ENCODE measurements at places on chromosomes 7 and 10.

- no peaks in the 10 kb centered on the region for H3K27me3 ChIP-seq
- H3K27ac ChIP-seq, result no peak overlapping the region
These were observed 27.1 kb upstream of the TNRC18 start for GRCh38 chr7:5450549-5451327.

DNA sequence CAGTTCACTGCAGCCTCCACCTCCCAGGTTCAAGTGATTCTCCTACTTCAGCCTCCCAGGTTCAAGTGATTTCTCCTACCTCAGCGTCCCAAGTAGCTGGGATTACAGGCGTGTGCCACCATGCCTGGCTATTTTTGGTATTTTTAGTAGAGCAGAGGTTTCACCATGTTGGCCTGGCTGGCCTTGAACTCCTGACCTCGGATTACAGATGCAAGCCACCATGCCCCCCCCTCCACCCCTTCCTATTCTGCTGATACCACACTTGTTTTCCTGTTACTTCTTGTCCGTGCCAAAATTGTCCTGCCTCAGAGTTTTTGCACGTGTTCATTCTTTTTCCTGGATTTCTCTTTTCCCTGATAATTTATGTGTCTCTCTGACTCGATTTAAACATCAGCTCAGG, 62.5 kb downstream of the R3HCC1L start:
- H3K36me3 ChIP-seq, result no peaks in the 10 kb centered on the region
- DNase-seq, result no peak
- H3K4me3 ChIP-seq, result no peak overlapping the region
- H3K27me3 ChIP-seq, result no peaks in the 10 kb centered on the region

GRCh38 chr10:17249820-17250219, 21.8 kb downstream of the VIM start:
- no peaks in the 10 kb centered on the region for H3K27me3 ChIP-seq
- DNase-seq, result no peak
- no peaks in the 10 kb centered on the region for H3K4me1 ChIP-seq
- H3K4me3 ChIP-seq, result no peak overlapping the region

DNA sequence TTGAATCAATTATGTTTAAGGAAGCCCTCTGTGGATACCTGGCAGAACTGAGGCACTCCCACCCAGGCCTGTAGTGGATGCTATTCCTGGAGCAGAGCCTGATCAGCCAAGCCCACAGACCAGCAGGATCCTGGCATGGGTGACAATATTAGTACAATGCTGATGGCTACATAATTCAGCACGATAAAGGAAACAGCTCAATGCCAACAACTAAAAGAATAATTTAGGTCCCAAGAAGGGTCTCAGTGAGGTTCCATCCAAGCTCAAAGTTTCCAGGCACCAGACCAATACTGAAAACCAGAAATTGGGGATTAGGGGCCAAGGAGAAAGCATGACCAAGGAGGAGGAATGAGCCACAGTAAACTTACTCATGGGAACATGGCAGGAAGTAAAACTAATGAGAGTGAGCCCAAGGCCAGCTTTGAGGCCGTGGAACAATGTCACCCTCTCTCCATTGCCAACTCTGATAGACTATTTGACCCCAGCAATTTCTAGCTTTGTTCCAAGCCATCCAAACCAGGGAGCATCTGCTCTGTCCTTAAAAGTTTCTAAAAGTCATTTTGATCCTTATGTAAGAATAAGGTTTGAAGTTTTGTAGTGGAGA, 1082.4 kb downstream of the KCNMA1 start:
- no peak overlapping the region for H3K4me3 ChIP-seq
- no peaks in the 10 kb centered on the region for H3K4me1 ChIP-seq
- H3K36me3 ChIP-seq, result no peaks in the 10 kb centered on the region
- DNase-seq, result no peak
- H3K27me3 ChIP-seq, result no peaks in the 10 kb centered on the region

DNA sequence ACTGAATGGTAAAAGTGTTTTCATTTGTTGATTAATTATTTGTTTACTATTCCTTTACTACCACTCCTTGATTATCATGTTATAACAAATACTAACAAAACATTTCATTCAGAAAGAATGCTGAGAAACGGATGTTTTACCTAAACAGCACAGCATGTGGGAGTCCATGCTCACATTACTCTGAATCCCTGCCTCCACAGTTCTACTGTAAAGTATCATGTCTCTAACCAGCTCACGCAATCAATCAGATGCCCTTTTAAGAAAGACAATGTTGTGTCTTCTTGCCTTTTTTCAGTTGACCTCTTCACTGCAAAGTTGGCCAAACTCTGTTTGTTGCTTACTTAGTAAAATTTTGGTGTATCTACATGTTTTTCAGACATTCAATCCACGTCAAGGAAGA, 232.5 kb upstream of the MDFIC start:
- H3K4me3 ChIP-seq, result no peak overlapping the region
- H3K36me3 ChIP-seq, result no peaks in the 10 kb centered on the region
- no peak overlapping the region for H3K27ac ChIP-seq
- no peaks in the 10 kb centered on the region for H3K27me3 ChIP-seq
- H3K4me1 ChIP-seq, result no peaks in the 10 kb centered on the region

DNA sequence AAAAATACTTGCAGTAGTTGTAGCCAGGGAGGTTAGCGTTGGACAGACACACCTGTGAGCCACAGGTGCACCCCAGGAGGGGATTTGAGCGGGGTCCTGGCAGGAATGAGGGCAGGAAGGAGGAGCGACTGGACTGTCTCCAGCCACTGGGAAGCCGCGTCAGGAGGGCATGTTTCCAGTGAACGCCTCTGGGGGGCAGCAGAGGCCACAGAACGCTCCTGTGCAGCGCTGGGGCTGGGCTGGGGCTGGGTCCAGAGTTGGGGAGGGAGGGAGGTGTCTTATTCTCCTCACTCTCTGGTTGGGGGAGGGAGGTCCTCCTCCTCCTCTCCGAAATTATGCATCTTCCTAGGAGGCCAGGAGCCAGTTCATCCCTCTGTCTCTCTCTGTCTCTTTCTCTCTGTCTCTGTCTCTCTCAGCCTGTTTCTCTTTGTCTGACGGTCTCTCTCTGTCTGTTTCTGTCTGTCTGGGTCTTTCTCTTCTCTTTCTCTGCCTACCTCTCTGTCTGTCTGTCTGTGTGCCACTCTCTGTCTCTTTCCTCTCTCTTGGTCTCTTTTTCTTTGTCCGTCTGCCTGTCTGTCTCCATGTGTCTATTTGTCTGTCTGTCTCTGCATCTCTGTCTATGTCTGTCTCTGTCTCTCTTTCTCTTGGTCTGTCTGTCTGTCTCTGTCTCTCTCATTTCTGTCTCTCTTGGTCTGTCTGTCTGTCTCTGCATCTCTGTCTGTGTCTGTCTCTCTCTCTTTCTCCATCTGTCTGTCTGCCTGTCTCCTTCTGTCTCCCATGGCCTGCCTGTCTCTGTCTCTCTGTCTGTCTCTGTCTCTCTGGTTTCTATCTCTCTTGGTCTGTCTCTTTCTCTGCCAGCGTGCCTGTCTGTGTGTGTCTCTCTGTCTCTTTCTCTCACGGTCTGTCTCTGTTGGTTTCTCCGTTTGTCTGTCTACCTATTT, 9.9 kb upstream of the PSMG3 start:
- peak; percentile 85 for DNase-seq
- no peaks in the 10 kb centered on the region for H3K36me3 ChIP-seq
- no peak overlapping the region for H3K27ac ChIP-seq
- H3K27me3 ChIP-seq, result no peaks in the 10 kb centered on the region
- no peak overlapping the region for H3K4me3 ChIP-seq

- no peaks in the 10 kb centered on the region for H3K27me3 ChIP-seq
- no peaks in the 10 kb centered on the region for H3K36me3 ChIP-seq
- H3K4me1 ChIP-seq, result peaks cover 29% of the 10 kb centered on the region
- no peak overlapping the region for H3K27ac ChIP-seq
- no peak overlapping the region for H3K4me3 ChIP-seq
- DNase-seq, result peak; percentile 47
These were observed 2.0 kb upstream of the SFR1 start for GRCh38 chr10:104119996-104120395.

DNA sequence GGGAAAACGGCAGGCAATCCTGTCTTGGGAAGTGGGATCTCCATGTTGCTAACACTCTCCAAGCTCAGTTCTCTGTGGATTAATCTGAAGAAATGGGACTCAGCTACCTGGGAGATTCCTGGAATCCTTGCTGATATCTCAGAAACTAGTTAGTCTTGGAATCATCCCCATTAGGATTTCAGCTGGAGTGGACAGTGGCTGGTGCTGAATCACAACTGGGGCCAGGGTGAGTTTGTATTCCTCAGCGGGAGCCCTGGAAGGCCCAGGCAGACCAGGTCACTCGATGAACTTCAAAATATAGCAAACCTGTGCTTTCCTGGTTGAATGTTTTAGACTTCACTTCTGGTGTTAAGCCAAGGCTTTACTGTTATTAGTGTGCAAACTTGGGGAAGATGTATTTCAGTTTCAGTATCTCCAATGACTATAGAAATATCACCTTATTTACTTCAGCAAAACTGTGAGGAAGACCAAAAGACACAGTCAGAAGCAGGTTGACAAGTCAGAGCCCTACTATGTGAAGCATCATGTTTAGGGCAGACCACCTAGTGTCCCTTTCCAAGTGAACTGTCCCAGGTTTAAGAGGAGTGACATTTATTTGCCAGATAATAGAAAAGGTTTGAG, 126.1 kb downstream of the AOAH start:
- H3K36me3 ChIP-seq, result no peaks in the 10 kb centered on the region
- no peak for DNase-seq
- H3K27ac ChIP-seq, result no peak overlapping the region
- H3K4me3 ChIP-seq, result no peak overlapping the region
- H3K27me3 ChIP-seq, result no peaks in the 10 kb centered on the region
- no peaks in the 10 kb centered on the region for H3K4me1 ChIP-seq

DNA sequence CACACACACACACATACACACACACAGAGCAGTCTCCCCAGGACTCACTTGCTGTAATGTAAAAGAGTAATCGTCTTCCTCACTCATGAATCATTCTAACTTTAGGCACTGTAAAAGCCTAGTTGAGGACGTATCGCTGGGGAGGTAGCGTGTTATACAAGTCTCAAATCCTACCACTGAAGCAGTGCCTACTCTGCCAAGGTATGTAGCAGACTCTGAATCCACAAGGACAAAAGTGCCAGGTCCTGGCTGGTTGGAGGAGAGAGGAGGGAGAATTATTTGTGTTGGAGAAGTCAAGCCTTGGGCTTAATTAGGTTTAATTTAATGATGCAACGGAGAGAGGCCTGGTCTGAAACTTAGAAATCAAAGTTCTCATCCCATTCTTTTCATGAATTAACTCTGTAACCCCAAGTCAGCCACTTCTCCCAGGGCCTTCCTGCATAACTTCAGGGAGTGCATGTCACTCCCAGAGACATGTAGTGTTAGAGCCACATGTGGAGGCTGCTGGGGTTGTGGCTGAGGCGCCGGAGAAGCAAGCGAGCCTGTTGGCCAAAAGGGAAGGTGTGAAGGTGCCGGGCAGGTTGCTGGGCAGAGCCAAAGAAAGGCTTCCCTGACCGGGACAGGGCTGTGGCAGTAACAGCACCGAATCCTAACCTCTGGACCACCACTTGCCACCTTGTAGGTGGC, 36.7 kb downstream of the NKX2-3 start:
- no peak overlapping the region for H3K4me3 ChIP-seq
- H3K27ac ChIP-seq, result no peak overlapping the region
- DNase-seq, result no peak
- no peaks in the 10 kb centered on the region for H3K36me3 ChIP-seq
- no peaks in the 10 kb centered on the region for H3K4me1 ChIP-seq

- no peaks in the 10 kb centered on the region for H3K27me3 ChIP-seq
- no peak for DNase-seq
- no peak overlapping the region for H3K27ac ChIP-seq
- H3K4me3 ChIP-seq, result no peak overlapping the region
These were observed 148.7 kb downstream of the CCDC71L start for GRCh38 chr7:106512217-106512616.

DNA sequence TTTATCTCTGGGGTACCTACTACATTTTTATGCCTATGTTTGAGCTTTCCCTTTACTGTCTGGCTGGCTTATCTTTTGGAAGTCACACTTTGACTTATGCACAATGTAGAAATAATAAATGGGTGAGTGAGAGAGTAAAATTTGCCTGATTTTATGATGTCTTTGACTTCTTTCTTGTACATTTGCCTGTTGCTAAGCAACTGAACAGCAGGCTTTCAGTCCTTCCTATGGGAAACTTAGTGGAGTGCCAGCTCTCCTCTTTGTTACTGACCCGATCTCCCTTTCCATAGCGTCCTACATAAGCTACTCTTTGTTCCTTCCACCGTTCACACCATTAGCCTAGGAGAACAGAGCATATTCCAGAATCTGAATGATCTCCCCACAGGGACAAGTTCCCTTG, 4.2 kb downstream of the TAS2R60 start:
- no peaks in the 10 kb centered on the region for H3K27me3 ChIP-seq
- H3K4me1 ChIP-seq, result peaks cover 5% of the 10 kb centered on the region
- no peaks in the 10 kb centered on the region for H3K36me3 ChIP-seq
- no peak overlapping the region for H3K4me3 ChIP-seq

DNA sequence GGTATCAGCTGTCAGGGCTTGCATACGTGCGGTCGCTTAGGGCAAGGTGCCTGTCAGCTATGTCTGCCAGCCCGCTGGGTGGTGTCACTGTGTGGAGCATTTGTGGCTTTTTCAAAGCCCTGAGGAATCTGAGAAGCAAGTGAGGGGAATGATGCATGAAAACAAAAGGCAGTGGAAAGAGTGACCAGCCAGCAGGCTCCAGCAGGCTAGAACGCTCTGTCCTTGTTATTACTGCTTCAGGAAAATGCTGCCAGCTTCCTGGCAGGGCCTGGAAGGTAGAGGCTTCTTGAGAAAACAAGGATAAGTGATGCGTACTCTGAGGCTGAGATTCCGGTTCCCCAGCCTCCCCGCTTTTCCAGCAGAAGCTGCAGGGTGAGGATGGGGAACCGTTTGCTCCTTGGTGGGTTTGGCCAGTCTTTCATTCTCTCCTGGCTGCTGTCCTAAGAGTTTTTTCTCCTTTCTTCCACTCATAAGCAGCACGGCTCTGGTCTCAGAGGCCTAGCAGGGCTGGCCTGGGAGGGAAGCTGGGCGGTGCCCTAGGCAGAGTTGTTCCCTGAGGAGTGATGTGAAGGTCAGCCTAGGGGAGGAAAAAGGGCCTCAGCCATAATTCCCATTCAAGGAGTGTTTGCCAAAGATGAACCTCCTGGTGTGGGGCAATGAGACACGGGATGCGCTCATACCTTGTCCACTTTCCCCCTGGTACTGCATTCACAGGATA, 42.8 kb upstream of the MKLN1 start:
- no peak overlapping the region for H3K27ac ChIP-seq
- no peaks in the 10 kb centered on the region for H3K36me3 ChIP-seq
- H3K4me3 ChIP-seq, result no peak overlapping the region
- H3K27me3 ChIP-seq, result no peaks in the 10 kb centered on the region
- DNase-seq, result no peak
- H3K4me1 ChIP-seq, result no peaks in the 10 kb centered on the region

- H3K36me3 ChIP-seq, result no peaks in the 10 kb centered on the region
- H3K4me3 ChIP-seq, result no peak overlapping the region
- peaks cover 8% of the 10 kb centered on the region for H3K4me1 ChIP-seq
- no peak overlapping the region for H3K27ac ChIP-seq
These were observed 7.0 kb upstream of the CSGALNACT2 start for GRCh38 chr10:43131256-43131655.

Data from Karpas-422 (cell line).